Panc1 (cell line): ENCODE measurements at places on chromosomes 1 and 21.

- DNase-seq = no peak
Observed at GRCh38 chr1:11752359-11753088, 9.5 kb upstream of the C1orf167 start.

- DNase-seq = no peak
Observed at GRCh38 chr1:95716097-95716496, 482.1 kb downstream of the RWDD3 start.

GRCh38 chr1:13763991-13764390 lies 64.0 kb downstream of the PRDM2 start:
- DNase-seq = no peak

- DNase-seq = no peak
Observed at GRCh38 chr1:154822717-154823116, 47.4 kb downstream of the KCNN3 start.

- DNase-seq = no peak
Observed at GRCh38 chr1:3772027-3772714, 378 bp upstream of the SMIM1 start.

- DNase-seq = no peak
Observed at GRCh38 chr1:231206856-231207255, 34.2 kb upstream of the GNPAT start.

GRCh38 chr1:67211589-67212563 lies 45.6 kb downstream of the IL23R start:
- DNase-seq = no peak

- no peak for DNase-seq
Observed at GRCh38 chr1:44604157-44604955, 69.9 kb downstream of the TMEM53 start.

DNA sequence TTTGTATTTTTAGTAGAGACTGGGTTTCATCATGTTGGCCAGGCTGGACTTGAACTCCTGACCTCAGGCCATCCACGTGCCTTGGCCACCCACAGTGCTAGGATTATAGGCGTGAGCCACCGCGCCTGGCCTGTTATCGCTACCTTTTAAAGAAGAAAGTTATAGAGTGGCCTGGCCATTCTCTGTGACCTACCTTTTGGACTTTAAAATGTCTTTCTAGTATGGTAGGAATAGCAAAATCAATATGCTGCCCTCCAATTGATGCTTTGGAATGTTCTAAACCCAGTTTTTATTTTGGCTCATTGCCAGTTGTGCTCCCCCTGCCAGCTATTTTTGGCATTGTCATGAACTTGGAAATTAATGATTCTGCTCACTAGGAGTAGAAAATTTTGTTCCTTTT lies 19.9 kb downstream of the HIPK1 start:
- no peak for DNase-seq

DNA sequence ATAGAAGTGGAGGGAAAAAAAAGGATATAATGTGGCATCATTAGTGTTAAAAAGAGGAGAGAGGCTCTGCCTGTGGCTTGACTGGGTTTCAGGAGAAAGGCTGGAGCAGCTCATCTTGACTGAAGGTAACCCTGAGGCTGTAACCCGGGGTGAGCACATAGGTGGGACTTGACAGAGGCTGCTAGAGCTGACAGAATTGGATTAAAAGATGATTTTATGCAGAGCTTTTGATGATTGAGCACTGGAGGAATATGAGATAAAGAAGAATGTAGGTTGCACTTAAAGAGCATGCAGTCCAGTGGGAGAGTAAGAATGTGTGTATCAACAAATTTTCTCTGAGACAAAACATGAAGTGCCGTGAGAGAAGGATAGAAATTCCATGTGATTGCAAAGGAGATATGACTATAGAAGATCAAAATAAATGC lies 17.3 kb downstream of the LAMC1 start:
- DNase-seq = no peak

DNA sequence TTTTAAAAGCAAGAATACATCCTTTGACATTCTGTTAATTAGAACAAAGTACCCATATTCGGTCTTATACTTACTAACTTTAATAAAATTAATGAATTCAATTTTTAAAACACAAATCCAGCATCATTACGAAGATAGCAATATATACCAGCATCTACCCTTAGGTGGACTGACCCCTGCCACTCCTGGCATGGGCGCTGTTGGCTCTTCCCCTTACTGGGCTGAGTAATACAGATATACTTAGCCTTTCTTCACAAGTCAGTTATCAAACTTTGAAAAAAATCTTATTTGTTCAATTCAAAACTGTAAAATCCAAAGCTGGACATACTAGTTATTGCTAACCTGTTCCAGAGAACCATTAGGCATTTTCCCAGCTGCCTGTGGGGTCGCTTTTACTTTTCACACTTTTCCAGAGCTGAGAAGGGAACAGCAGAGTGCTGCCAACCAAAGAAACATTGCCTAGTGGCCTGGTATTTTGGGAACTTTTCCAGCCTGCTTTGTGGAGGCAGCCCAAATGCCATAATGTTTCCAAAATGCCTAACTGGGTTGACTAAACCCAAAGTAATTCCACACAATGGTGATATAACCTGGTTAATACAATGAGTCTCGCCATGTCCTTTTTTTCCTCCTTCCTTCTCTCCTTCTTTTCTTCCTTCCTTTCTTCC lies 424.7 kb upstream of the ADGRL2 start:
- DNase-seq = no peak
